Suprapubic skin (tissue), 4 donors: ENCODE measurements at places on chromosomes 7 and 10. TPM values are rescaled to one million over a fixed set of nuclear protein-coding genes. Genes with fewer than 3 reads are reported as not detected.

The ODAD2 gene
- total RNA-seq = not detected

GRCh38 chr7:15068324-15068723 is 165.8 kb upstream of the DGKB start:
- no peak overlapping the region for H3K4me3 ChIP-seq
- no peaks in the 10 kb centered on the region for H3K4me1 ChIP-seq
- no peak overlapping the region for H3K27ac ChIP-seq
- H3K36me3 ChIP-seq = no peaks in the 10 kb centered on the region
- no peak for DNase-seq
- no peaks in the 10 kb centered on the region for H3K27me3 ChIP-seq

The IDI2 gene
- total RNA-seq = not detected

- no peak for DNase-seq
- no peak overlapping the region for H3K27ac ChIP-seq
These were observed 192.8 kb downstream of the DNAJC1 start for GRCh38 chr10:21810582-21811244.

DNA sequence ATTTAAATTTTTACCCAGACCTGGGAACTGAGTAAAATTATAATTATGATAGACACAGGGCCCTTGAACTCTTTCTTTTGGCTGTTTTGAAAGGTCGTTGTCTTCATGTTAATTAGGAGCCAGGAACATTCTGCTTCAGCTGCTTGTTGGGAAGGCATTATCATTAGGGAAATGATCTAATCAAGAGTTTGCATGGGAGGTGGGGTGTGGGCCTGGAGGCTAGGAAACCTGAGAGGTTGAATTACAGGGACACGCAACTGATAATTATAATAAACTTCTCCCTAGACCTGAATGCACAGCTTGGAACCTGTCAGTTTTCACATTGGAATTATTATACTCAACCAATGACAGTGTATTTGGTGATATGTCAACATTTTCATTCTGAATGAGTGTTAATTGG is 237.7 kb downstream of the CACNB2 start:
- no peaks in the 10 kb centered on the region for H3K36me3 ChIP-seq
- no peaks in the 10 kb centered on the region for H3K4me1 ChIP-seq
- no peak overlapping the region for H3K4me3 ChIP-seq
- no peak for DNase-seq
- no peaks in the 10 kb centered on the region for H3K27me3 ChIP-seq
- H3K27ac ChIP-seq = no peak overlapping the region

DNA sequence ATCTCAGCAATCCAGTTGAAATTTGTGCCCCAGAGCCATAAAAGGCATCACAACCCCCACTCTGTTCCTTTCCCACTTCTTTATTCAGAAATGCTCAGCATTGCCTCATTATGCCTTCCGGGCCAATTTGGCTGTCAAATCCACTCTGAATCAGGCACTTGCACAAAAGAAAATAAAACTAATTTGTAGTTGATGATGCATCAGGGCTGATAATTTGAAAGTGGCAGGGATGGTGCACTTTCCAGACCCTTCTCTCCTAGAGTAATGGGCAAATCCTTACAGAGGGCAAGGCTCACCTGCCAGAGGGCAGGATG is 147.9 kb upstream of the PDE1C start:
- no peak overlapping the region for H3K27ac ChIP-seq
- H3K36me3 ChIP-seq = no peaks in the 10 kb centered on the region
- no peak overlapping the region for H3K4me3 ChIP-seq
- DNase-seq = no peak
